Renal cortical epithelial cell (primary cell): ENCODE measurements at places on chromosomes 12 and 14.
A peak's percentile ranks its signal among the peaks of the same experiment; 100 is the strongest.

- no peak for DNase-seq
Measured at GRCh38 chr14:92486881-92487280, 26.7 kb upstream of the RIN3 start.

DNA sequence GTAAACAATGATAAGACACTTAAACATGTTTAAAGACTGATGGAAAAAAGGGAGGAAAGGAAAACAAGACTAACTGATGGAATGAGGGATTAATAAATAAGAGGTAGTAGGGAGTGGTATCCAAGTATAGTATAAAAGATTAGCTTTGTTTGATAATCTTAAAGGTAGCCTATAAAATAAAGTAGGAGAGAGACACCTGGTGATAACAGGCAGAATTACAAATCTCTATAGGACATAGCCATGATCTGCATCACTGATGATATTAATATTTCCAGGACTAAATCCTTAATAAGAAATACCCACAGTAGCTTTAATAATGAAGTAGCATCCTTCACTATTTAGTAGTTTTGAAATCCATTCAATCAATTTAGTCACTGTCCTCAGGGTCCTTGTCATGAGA, 30.4 kb downstream of the DLGAP5 start:
- peak; percentile 62 for DNase-seq

GRCh38 chr12:123761841-123762714, at the start of gene DNAH10:
Gene DNAH10, plus strand, starts transcription at chr12:123762301. Its CDS starts 36 bp downstream, at chr12:123762337.
- DNase-seq: no peak

DNA sequence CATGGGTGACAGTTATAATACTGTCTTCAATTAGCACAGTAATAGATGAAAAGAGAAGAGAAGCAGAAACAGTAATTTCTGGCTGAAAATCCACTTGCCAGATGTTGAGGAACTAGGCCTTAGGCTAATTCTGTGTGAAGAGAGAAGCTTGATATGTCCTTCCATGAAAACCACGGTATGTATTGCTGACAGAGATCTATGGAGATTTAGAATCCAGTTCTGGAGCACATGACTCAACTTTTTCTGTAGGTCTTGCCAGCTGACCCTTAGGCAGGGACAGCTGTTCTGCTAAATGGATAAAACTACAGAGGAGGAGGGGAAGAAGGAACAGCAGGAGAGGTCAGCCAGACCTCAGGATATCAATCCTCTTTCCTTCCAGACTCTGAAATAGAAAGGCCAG, 211.5 kb downstream of the PRKD1 start:
- no peak for DNase-seq

- no peak for DNase-seq
Measured at GRCh38 chr14:92241966-92242595, 80.9 kb upstream of the SLC24A4 start.

DNA sequence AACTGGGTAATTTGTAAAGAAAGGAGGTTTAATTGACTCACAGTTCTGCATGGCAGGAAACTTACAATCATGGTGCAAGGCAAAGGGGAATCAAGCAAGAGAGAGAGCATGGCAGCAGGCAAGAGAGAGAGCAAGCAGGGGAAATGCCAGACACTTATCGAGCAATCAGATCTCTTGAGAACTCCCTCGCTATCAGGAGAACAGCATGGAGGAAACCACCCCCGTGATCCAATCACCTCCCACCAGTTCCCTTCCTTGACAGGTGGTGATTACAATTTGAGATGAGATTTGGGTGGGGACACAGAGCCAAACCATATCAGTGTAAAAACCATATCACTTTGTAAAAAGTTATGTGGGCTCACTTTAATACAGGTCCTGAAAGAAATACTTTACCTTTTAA, 56.4 kb upstream of the NEDD1 start:
- DNase-seq: no peak

GRCh38 chr12:54572881-54573280, 15.6 kb downstream of the PPP1R1A start:
- DNase-seq: no peak

GRCh38 chr14:96683562-96684289, 113.5 kb upstream of the VRK1 start:
- DNase-seq: no peak

- DNase-seq: no peak
Measured at GRCh38 chr14:20516921-20517320, 11.6 kb downstream of the RNASE10 start.

GRCh38 chr12:38995249-38995648, 89.9 kb upstream of the CPNE8 start:
- no peak for DNase-seq

- DNase-seq: no peak
Measured at GRCh38 chr12:43271659-43272058, 280.3 kb downstream of the ADAMTS20 start.

DNA sequence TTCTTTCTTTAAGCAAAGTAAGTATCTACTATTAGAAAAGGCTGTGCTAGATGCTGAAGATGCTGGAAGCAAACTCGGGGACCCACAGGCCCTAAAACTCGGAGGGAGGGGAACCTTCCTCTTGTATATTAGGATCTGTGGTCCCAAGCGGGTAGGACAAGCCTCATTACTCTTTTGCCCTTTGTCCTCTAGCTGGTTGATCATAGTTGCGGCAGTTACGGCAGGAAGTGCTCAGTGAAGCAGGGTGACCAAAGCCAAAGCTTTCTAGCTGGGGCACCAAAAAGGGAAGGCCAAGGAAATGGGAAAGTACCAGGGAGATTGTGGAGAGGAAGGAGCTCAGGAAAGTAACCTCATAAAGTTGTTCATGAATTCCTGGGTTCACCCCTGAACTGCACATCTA, 76.3 kb downstream of the SCFD1 start:
- DNase-seq: peak; percentile 40

GRCh38 chr12:53829130-53829819, 77.5 kb upstream of the CISTR start:
- DNase-seq: no peak

- DNase-seq: no peak
Measured at GRCh38 chr12:118064608-118065007, 3.6 kb upstream of the WSB2 start.

DNA sequence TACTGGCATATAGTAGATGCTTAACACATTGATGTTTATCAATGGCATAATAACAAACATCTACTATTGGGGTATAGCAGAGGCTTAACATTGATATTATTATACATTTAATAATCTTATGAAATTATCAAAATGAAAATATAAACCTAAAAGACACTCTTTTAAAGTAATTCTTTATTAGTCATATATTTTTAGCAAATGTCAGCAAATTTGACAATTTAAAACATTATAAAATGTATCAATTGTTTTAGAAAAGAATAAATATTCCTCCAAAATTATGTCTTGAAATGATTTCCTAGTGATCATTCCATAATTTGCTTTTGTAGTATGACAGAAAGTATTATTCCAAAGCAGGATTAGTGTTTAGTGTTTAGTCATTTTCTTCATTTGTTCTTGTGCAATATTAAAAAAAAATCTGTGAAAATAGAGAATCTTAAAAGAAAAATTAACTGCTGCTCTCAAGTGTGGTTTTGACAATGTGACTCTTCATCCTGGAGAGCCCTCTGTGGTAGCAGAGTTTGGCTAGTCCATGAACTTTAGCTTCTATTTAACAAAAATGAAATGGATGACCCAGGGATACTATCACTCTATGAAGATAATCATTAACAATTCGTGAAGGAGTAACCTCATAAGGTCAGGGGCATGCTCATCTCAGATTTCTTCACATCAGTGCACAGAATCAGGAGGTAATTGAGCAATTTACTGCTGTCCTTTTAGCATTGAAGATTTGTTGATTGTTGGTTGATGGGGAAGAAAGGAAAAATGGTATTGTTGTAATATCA, 1018.5 kb downstream of the LRFN5 start:
- peak; percentile 75 for DNase-seq

GRCh38 chr12:50960130-50960529, 7.8 kb downstream of the HIGD1C start:
- no peak for DNase-seq

- DNase-seq: no peak
Measured at GRCh38 chr14:96029089-96029645, 10.0 kb upstream of the C14orf132 start.

DNA sequence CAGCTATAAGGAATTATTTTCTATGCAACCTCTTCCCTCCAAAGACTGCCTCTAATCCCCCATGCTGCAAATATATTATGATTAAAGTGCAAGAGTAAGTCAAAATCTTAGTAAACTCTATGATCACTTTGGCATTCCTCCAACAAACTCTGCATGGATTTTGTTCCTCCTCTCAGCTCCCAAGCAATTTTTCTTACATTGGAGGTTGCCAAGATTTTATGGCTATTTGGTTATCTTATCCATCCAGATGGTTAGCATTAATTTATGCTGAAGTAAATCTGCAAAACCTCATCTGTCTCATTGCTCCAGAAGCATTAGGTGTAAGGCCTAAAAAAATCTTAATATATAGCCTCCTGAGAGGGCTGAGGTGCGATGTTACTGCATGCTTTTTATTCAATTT, 228.1 kb downstream of the CHST11 start:
- DNase-seq: no peak

DNA sequence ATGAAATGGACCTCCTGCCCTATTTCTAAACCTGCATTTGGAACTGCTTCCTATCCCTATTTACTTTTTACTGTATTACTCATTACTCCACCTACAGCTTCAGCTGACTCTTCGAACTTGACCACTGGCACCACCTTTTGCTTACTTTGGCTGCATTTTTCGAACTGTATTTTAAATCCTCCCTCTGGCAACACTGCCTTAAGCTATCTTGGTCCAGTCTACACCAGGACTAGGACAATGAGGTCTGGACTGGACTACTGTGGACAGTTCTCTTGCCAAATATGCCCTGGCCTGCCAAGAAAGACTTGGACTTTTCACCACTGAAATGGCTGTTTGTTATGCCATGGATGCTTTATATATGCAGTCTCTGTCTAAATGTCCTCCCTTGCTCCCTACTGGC, 328.1 kb downstream of the BTG1 start:
- peak; percentile 85 for DNase-seq

DNA sequence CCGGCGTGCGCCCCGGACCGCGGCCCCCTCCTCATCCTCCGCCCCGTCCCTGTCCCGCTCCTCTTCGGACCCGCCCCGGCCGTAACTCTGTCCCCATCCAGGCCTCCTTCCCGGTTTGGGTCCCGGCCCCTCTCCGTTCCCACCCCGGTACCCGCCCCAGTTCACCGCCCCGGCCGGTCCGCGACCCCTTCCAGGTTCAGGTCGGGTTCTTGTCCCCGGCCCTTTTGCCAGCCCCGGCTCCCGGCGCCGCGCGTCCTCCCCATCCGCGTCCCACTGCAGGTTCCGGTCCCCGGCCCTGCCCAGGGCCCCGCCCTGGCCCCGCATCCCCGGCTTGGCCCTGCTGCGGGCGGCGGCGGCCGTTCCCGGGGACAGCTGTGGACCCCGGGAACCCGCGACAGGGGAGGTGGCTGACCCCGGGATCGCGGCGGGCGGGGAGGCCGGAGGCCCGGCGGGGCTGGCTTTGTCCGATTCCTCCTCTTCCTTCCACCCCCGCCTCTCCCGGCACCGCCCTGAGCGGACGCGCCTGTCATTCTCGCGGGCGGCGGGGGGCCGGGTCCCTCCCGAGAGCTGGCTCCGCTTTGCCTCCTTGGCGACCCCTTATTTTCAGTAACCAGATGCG, 601 bp downstream of the KLC1 start:
- DNase-seq: no peak
